Activated T-helper 17 cell treated with anti-CD3 and anti-CD28 coated beads, Interleukin-2, amount 50 U/mL, for 72 hours (primary cell): ENCODE measurements at places on chromosomes 7 and 10. TPM values are rescaled to one million over a fixed set of nuclear protein-coding genes. Genes with fewer than 3 reads are reported as not detected.

- no peak for ATAC-seq
Measured at GRCh38 chr10:68135362-68135761, 26.1 kb downstream of the MYPN start.

DEPP1 gene
- 0.73 TPM for total RNA-seq

FLNC gene
- total RNA-seq = 0.05 TPM

GRID2IP gene
- 0.32 TPM for total RNA-seq

DNA sequence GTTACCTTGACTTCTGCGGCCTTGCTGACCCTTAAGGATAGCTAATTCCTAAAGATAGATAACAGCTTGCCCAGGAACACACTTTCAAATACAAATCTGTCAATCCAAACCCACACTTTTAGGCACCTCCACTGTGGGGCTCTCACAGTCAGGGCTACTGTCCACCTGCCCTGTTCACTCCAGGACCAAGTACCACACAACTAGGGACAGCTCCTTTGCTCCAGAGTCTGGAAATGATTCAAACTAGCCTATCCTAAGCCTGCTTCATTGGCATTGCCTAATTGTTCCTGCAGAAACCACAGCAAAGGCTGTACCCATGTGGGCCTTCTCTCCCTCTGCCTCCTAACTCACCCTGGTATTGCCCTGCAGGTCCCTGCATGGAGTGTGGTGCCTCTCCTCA, 538.9 kb upstream of the IGFBP3 start:
- ATAC-seq = no peak

OLAH gene
- total RNA-seq = 6.6 TPM

DNA sequence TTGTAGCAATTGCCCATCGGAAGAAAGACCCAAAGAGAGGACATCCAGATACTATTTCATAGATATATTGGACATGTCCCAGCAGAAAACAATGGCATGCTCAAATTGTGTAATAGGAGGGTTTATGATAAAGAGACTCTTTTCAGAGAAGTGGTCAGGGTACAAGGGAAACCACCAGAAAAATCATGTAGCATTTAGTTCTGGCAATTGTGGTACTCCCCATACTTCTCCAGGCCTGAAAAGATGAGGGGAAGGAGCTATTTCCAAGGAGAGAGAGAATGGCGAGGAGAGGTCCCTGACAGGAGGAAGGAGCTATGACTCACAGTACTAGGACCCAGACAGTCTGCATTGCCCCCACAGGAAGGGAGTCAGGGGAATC, 68.4 kb upstream of the ADO start:
- no peak for ATAC-seq

DNA sequence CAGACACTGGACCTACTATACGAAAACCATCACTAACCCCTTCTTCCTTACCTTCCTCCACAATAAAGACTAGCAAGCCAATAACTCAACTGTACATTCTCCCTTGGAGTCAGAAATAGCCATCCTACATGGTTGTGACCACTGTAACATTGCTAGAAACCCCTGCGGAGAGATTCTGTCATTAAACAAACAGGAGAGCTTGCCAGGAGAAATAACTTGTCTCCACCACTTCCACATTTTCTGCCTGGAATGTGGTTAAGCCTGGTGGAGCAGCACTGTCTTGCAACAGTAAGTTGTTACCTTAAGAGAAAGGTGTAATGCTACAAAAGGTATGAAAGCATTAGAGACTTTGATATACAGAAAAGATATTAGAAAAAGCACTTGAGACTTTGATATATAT, 45.8 kb downstream of the THSD7A start:
- ATAC-seq = no peak

- ATAC-seq = no peak
Measured at GRCh38 chr7:132430041-132430855, 146.0 kb downstream of the PLXNA4 start.

DNA sequence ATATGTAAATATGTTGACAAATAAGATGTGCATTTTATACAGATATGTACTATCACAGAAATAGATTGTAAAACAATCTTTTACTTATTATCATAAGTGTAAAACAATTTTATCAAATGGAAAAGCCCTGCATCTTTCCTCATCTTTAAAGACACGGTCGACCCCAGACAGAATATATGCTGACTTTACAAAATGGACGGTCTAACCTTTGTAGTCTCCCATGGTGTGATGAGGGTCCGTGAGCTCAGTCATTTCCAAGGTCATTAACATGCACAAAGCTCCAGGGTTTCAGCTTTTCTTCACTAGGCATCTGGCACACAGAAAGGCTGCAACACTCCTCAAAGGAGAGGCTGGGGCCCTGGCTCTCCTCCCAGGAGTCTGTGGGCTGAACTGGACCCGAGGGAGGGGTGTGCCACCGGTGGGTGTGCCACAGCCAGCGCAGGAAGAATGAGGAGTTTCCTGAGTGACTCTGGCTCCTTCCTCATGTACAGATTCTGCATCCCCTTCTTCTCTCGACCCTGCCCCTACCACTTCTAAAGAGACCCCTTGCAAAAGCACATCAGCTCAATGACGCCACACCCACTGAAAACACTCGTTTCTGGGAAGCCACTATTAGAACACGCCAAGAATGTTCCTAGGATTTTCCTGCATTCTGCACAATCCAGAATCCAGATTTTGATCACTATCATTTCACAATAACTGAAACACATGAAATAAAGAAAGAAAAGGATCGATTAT, 26.2 kb upstream of the ABLIM1 start:
- no peak for ATAC-seq

DNA sequence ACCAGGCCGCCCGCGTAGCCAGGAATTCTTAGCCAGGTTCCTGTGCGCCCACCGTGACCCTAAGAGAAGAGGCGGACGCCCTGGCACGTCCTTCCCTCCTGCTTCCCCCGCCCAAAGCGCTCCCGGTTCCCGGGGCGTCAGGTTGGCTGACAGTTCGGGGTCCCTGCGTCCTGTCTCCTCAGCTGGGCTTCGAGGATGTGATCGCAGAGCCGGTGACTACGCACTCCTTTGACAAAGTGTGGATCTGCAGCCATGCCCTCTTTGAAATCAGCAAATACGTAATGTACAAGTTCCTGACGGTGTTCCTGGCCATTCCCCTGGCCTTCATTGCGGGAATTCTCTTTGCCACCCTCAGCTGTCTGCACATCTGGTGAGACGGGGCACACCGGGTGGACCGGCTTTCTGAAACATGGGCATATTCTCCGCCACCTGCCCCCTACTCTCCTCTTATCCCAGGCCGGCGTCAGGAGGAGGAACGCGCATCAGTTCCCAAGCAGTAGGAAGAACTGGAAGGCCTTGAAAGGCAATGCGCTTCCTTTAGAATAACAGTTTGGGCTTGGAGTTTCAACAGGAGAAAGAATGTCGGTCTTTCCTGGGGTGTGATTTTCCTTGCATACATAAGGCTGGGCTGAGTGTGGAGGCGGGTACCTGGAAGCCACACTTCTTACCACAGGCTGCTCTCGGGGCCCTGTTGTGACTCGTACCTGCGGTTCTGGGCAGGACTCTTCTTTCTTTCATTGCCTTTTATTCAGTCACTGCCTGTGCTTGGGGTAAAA, 728 bp downstream of the CAV2 start:
- peak; percentile 98 for ATAC-seq

DNA sequence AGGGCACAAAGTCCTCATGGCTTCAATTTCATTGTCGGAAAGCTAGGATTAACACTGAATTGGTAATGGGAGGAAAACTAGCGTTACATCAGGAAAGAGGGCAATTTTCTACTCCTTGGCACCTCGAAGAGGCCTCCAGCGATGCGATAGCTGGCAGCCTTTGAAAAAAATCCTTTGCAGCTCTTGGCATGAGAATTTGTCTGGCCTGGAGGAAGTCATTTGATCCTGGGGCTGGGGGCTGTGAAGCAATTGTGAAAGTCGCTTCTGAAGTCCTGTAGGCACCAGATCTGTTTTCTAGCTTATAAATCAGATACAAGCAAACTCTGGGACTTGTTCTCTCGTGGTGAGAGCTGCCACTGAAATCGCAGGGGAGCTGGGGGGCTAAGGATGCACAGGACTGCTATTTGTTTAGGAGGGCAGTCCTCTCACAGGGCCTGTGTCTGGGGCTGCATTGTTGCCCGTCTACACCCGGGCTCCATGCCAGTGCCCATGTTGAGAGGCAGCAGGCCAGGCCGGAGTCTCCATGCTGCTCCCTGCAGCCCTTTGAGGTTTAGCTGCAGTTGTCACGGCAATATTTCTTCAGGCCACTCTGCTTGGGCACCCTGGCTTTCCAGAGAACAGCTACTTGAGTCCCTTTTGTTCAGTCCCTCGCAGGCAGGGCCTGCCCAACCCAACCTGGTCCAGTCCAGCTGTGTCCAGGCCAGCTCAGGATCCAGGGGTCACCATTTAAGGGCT, 206.8 kb upstream of the LYZL1 start:
- ATAC-seq = no peak

- peak; percentile 32 for ATAC-seq
Measured at GRCh38 chr10:102604439-102604841, 39.8 kb upstream of the TRIM8 start.

DNA sequence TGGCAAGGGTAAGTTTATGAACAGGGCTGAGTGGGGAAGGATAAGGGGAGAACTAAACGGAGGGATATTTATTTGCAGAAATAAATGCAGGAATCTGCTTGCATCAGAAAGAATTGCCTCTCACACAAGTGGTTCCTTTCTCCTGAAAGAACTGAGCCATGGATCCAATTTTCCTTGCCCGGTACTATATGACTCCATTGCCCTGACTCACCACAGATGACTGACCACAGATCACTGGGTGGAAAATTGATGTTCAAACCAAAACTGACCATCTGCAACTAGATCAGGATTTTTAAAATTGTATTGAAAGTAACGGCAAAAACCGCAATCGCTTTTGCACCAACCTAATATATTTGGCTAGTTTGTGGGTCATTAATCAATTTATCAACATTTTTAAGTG, 6.2 kb upstream of the MACC1 start:
- ATAC-seq = no peak

CHN2 gene
- total RNA-seq = 0.85 TPM

ADRA2A gene
- not detected for total RNA-seq

LIPF gene
- not detected for total RNA-seq

NPC1L1 gene
- total RNA-seq = not detected

DNA sequence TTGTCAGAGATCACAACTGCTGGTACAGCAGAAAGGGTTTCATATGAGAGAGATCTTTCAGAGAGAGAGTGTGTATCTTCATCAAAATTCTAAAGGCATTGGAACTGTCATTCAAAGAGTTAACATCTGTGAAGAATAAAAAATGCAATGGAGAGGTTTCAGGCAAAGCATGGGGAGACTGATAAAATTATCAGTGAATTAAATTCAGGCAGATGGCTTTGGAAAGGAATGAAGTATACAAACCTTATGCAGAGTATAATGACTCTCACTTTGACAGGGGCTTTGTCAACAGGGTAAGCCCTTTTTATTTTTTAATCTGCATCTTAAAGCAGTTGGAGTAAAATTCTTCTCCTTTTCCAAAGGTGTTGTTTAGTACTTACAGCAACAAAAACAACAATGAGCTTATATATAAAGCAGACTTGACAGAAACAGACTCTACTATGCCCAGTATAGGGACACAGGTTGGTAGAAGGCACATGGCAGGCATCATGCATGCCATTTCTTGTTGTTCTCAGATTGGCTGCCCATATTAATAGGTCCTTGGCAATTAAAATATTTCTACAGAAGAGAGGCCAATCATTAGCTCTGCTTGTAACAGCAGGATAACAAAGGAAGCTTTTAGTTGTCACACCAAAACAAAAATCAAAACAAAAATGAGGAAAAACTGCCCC, 54.9 kb upstream of the NXPH1 start:
- no peak for ATAC-seq

CFAP69 gene
- 0.42 TPM for total RNA-seq

GRCh38 chr7:146366938-146367337, 250.3 kb downstream of the CNTNAP2 start:
- ATAC-seq = no peak

SUGCT gene
- total RNA-seq = 0.80 TPM

DNA sequence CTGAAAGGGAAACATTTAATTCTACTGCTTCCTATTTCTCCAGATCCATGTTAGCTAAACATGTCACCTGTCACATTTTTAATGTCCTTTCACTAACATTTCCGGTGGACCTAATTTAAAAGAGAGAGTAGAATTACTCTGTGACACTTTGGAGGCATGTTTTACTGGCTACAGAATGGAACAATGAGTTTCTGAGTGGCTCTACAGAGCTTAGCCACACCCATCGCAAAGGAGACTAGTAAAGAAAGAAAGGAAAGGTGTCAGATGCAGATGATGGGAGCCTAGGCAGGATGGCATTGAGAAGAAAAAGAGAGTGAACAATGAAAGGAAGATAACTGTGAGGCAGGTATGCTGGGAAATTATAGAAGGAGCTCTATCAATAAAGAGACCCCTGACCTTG, 35.9 kb downstream of the NDUFB2 start:
- no peak for ATAC-seq

GRCh38 chr10:48572414-48572813, 32.5 kb downstream of the ARHGAP22 start:
- no peak for ATAC-seq

- peak; percentile 68 for ATAC-seq
Measured at GRCh38 chr7:76358481-76359110, at the start of gene YWHAG. YWHAG (minus strand) TSS chr7:76358991; CDS start chr7:76358808, 183 bp downstream.

GRCh38 chr10:78397786-78398185, 364.1 kb downstream of the RPS24 start:
- no peak for ATAC-seq

TRPV5 gene
- total RNA-seq = 0.13 TPM

ETV1 gene
- total RNA-seq = 1.7 TPM

DNA sequence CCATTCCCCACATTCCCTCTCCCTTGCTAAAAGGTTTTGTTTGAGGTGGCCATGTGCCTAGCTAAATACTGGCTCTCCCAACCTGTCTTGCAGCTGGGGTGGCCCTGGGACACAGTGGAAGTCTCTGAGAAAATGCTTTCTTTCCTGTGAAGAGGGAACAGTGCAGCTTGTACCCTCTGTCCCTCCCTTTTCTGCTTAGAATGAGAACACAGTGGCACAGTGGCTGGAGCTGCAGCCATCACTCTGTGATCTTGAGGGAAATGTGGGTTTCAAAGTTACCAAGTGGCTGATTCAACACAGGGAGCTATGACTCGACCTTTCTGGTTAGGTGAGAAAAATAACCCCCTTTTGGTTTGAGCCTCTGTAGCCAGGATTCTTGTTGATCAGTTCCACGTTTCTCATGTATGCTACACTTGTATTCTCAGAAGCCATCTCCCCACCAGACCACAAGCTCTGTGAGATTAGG, 62.7 kb upstream of the CARD11 start:
- peak; percentile 91 for ATAC-seq
